ENCODE measurements at places on chromosomes 5 and 9.

DNA sequence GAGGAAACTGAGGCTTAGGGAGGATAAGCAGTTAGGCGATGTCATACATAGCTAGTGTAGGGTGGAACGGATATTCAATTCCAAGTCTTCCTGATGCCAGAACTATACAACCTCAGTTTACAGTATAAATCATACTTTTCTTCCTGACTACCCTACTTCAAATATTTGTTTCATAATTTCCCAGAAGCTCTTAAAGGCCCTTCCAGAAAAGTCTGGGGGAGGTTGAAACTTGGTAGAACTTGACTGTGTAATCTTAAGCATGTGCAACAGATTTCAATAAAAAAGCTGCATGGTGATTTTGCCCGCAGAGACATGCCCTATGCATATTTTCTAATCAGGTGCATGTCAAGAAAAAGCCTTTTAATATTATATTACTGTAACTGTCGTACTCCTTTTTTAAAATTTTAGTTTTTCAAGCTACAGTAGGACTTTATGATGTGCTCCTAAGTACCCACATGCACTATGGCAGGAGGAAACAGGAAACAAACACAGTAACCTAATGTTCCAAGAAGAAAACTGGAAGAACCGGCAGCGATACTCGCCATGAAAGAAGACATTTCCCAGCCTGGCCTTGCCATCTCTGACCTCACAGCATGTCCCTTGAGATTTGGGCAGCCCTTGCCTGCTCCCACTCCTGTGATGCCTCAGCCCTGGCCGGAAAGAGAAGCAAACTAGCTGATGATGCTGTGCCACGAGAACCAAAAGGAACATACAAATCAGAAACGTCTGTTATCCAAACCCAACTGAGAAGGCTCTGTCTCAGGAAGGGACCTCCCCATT lies 266.0 kb downstream of the EFNA5 start:
- DNase-seq = no peak

DNA sequence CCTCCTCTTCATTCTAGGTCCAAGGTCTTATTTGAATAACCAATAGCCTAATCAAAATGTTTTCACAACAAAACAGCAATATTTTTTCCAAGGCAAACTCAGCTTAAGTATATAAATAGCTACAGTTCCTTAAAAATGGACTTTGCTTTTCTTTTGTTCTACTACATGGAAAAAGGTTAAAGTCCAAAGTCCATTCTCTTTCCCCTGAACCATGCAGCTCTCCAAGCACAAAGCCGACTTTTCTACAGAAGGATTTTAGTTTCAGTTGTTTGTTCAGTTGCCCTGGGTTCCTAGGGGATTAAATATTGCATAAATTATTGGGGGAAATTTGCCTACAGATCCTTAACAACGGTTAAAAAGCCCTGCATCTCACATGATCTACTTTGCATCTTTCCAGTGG lies 677.0 kb upstream of the KLF4 start:
- no peak for DNase-seq

GRCh38 chr5:91142819-91143218 lies 240.3 kb downstream of the ARRDC3 start:
- DNase-seq = no peak

DNA sequence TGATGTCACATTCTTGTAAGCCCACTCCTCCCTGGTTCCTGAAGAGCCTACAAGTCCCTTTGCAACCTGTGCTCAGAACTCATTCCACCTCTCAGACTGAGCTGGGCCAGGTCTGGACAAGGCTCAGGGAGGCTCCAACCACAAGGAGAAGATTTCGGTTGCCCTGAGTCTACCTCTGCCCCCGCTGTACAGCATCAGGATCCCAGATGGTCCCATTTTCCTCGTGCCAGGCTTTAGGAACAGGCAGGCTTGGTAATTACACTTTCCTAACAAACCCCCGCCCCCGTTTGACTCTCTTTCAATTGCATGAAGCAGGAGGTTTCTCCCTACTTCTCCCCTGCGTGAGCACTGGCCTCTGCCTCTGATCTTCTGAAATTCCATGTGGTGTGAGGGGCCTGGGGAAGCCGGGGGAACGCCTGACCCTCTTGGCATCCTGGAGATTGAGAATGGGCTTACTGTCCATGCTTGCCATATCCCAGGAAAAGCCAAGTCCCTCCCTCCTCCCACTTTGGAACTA lies 86.9 kb upstream of the CTNNA1 start:
- no peak for DNase-seq

GRCh38 chr9:4879115-4879558 lies 86.4 kb downstream of the RCL1 start:
- DNase-seq = no peak

DNA sequence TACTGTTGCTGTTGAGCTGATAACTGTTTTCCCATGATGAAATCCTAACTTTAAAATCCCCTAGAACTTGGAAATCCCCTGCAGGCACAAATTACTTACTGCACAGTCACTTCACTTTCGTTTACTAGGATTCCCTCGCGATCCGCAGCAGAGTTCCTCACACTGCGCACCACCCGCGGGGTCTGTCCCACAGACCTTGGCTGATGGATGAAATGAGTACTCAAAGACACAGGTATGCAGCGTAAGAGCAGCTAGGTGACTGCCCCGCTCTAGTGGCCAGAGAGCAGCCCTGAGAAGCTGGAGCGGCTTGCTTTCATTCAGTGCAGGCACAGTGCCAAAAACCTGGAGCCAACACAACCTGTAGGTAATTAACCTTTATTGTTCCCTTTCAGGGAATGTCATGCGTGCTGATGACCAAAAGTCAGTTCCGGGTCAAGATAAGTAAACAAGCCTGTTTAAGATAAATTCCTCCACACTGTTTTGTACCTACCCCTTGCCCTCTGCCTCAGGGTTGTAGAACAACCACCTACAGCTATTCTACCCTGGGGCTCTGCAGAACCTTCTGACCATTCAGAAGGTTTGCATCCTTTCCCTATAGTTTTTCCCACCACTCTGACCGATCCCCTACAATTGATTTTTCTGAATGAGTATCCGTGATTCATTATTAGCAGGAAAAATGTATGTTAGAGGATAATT lies 191.2 kb downstream of the CDH9 start:
- no peak for DNase-seq

DNA sequence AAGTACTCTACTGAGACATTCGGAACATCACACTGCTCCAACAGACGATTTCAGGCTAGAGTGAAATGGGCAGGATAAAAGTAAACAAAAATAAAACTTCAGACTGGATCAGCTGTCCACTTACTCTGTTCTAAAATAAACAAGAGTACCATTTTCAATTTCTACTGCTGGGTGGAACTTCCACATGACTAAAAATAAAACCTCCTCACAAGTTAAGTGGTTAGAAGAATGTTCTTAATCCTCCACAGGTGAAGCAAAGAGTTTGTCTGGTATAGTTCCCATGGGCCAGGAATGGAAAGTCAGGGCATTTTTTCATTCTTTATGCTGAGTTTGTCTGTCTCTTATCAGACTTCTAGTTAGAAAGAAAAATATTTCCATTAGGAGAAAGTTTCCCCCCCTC lies 15.7 kb downstream of the NUDT12 start:
- DNase-seq = no peak

DNA sequence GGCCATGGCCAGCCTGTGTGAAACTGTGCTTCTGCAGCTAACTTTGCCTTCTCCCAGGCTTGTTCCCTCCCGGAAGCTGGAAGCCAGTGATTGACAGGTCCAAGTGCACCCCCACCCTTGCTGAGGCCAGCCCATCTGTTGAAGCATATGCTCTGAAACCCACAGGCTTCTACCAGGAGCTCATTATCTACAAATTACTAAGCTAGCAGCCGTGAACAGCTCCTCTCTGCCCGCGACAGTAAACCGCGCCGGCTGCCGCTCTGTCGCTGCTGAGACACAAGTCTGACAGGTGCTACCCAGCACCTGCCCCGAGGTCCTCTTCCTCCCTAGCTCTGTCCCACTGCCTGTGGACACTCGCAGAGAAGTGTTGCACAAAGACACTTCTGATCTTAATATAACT lies 490.9 kb downstream of the GADD45G start:
- no peak for DNase-seq

DNA sequence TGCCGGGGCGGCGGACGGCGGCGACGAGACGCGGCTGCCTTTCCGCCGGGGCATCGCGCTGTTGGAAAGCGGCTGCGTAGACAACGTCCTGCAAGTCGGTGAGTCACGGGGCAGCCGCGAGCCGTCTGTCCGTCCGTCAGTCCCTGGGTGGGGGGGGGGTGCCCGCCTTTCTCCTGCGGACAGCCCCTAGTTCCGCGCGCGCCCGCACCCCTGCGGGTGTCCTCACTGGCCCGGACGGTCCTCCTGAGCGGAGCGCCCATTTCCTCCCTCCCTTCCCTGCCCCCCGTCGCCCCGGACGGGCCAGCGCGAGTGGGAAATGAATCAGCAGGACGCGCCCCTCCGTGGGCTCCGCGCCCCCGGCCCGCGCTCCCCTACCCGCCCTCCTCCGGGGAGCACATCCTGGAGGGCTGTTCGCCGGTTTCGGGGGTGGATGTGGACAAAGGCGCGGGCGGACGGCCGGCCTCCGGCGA lies 828 bp downstream of the ZSWIM6 start:
- DNase-seq = no peak

GRCh38 chr5:140806834-140807775 lies at the start of gene PCDHA4:
TSS of gene PCDHA4 (plus strand) at chr5:140807068.
- no peak for DNase-seq

- DNase-seq = no peak
These were observed 8.4 kb upstream of the SPATA31E1 start for GRCh38 chr9:87874304-87874623.

DNA sequence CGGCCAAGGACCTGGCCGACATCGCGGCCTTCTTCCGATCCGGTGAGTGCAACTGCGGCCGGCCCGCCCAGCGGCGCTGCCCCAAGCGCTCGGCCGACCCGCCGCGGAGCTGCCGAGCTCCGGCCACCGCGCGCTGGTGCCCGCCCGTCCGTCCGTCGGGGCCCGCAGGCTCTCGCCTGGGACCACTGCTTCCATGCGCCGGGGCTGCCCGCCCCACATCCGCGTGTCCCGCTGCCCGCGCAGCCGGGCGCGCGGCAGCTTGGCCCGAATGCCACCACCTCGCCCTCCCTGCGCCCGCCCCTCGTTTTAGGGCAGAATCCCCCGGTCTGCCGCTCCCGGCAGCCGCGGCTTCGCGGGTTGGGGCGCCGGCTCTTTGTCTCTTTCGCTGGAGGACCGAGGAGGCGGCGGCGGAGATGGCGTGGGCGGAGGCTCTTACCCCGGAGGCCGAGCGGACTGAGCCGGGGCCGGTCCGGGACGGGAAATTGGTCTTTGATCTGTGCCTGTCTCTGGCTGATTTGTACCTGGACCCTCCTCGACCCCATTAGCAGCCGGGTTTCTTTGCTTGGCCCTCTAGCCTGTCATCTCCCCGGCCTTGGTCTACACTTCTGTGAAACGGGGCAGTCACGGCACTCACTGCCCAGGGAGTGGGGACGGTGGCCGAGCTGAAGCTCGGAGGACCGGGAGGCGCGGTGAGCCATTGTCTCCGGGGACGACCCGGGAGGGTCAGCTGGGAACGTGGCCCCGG lies 871 bp downstream of the TRIO start:
- no peak for DNase-seq

DNA sequence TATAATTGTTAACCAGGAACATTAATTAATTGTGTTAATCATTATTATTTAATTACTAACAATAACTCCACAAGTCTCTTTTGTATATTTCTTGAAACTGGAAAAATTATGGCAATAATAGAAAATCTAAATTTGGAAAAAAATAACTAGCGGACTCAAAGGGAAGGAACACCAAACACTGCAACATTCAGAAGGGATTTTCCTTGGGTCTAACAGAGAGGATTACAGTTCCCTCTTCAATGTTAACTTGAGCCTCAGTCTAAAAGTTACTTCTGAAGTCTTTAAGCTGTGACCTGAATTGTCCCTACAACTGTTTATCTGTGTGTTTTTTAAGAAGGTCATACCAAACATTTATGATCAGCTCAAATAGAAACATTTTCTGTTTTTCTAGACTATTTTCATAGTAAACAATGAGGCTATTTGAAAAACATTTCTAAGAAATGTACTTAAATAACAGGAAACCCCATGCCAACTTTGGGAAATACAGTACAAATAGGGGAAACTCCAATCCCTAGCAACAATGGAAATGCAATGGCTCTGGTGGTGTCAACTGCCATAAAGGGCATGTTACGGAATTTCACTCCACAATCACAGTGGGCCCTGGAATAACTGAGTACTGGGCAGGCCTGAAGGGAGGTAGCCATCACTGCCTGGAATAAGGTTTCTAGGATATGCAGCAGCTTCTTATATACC lies 61.2 kb downstream of the MCTP1 start:
- DNase-seq = no peak

- no peak for DNase-seq
These were observed 226.6 kb downstream of the CD180 start for GRCh38 chr5:66969963-66970362.

GRCh38 chr5:2752059-2752820 lies 763 bp upstream of the IRX2 start:
- DNase-seq = no peak

DNA sequence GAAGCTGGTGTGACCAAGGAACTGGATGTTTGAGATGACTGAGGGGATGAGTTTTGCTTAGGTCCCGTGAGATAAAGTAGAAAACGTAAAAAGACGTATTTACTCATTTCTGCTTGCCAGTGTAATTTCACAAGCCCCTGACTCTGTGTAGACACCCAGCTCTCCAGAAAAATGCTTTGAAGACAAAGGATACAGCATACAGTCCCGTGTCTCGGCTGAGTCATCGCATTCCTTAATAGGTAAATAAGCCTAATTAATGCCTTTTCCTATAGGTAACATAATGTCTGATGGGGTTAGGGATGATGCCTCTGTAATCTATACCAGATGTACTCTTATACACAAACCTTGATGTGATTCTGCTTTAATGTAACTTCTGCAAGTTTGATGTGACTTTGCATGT lies 20.2 kb downstream of the S100Z start:
- DNase-seq = no peak

GRCh38 chr9:110364451-110364850 lies 26.8 kb upstream of the TXNDC8 start:
- DNase-seq = no peak
